ENCODE measurements at places on chromosomes 7 and 10. TPM values are rescaled to one million over a fixed set of nuclear protein-coding genes. Genes with fewer than 3 reads are reported as not detected.
A peak's percentile ranks its signal among the peaks of the same experiment; 100 is the strongest.

The GRID2IP gene
- polyA plus RNA-seq, result 0.23 TPM

The HOXA5 gene
- 14.3 TPM for polyA plus RNA-seq

The OR2A1 gene
- polyA plus RNA-seq, result not detected

The HOXA2 gene
- polyA plus RNA-seq, result 0.69 TPM

The CDK14 gene
- 2.4 TPM for polyA plus RNA-seq

DNA sequence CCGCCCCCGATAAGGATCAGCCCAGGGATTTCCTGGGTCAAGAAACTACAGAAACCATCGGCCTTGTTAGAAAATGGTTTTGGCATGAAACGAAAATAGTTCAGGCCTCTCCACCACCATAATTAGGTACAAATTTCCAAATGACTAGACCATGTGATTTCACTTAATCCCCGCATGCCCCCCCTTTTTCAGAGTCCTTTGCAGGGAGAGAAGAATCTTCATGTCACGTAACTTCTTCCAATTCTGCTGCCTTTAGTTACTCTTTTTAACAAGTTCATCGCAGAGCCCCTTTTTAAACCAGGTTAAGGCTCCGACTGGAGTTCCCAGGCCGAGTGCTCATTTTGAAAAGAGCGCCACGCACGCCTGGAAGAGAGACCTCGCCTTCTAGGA, 3.4 kb downstream of the PDGFA start:
- no peaks in the 10 kb centered on the region for H3K36me3 ChIP-seq
- peak overlapping the region; percentile 92 for H3K27ac ChIP-seq
- no peaks in the 10 kb centered on the region for H3K27me3 ChIP-seq
- H3K4me3 ChIP-seq, result peak overlapping the region; percentile 68

DNA sequence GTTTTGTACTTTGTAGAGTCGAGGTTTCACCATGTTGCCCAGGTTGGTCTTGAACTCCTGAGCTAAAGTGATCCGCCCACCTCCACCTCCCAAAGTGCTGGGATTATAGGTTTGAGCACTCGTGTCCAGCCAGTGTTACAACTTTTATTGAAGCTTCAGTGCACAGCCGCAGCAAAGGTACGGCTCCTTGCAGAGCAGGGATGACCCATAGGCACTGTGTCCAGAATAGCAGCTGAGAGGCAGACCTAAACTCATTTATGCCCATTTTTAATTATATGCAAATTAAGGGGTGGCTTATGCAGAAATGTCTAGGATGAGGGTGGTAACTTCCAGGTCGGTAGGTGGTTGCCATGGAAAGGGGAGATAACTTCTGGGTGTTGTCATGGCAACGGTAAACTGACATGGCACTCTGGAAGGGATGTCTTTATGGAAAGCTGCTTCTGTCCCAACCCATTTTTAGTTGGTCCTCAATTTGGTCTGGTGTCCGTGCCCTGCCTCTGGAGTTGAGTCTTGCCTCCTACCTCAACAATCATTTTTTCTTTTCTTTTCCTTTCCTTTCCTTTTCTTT, 22.7 kb downstream of the NYAP1 start:
- H3K27ac ChIP-seq, result no peak overlapping the region
- H3K4me3 ChIP-seq, result no peak overlapping the region
- no peaks in the 10 kb centered on the region for H3K36me3 ChIP-seq
- no peak for DNase-seq
- no peaks in the 10 kb centered on the region for H3K4me1 ChIP-seq

- no peaks in the 10 kb centered on the region for H3K36me3 ChIP-seq
- no peaks in the 10 kb centered on the region for H3K4me1 ChIP-seq
- H3K4me3 ChIP-seq, result no peak overlapping the region
- no peaks in the 10 kb centered on the region for H3K27me3 ChIP-seq
- no peak for DNase-seq
Measured at GRCh38 chr10:99869581-99870122, 87.2 kb downstream of the ABCC2 start.

- H3K36me3 ChIP-seq, result no peaks in the 10 kb centered on the region
- no peak overlapping the region for H3K27ac ChIP-seq
- no peaks in the 10 kb centered on the region for H3K27me3 ChIP-seq
- no peak overlapping the region for H3K4me3 ChIP-seq
- no peak for DNase-seq
Measured at GRCh38 chr10:120719333-120719732, 131.8 kb upstream of the WDR11 start.

DNA sequence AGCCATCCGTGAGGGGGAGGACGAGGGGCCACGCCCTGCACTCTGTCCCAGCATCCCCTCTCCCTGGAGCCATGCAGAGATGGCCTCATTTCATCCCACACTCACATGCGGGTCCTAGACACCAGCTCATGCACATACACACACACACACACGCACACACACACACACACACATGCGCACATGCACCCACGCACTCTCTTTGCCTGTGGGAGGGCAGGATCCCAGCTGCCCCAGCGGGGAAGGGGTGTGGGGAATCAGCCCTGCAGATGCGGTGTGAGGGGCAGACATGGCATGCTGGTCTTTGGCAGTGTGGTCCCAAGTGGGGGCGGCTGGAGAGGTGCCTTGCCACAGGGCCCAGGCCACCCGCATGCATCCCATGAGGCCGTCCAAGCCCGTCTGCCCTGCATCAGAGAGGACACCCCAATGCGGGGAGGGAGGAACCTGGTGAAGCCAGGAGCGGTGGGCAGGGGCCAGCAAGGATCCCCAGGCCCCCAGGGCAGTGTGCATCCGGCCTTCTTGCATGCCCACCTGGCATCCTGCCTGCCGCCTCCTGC, 68.1 kb downstream of the LHPP start:
- peaks cover 20% of the 10 kb centered on the region for H3K4me1 ChIP-seq
- H3K36me3 ChIP-seq, result no peaks in the 10 kb centered on the region
- no peak for DNase-seq
- H3K27ac ChIP-seq, result no peak overlapping the region
- no peak overlapping the region for H3K4me3 ChIP-seq
- no peaks in the 10 kb centered on the region for H3K27me3 ChIP-seq

- no peaks in the 10 kb centered on the region for H3K4me1 ChIP-seq
- H3K27me3 ChIP-seq, result no peaks in the 10 kb centered on the region
- H3K27ac ChIP-seq, result no peak overlapping the region
- no peaks in the 10 kb centered on the region for H3K36me3 ChIP-seq
Measured at GRCh38 chr7:50166997-50167965, 74.2 kb upstream of the ZPBP start.

DNA sequence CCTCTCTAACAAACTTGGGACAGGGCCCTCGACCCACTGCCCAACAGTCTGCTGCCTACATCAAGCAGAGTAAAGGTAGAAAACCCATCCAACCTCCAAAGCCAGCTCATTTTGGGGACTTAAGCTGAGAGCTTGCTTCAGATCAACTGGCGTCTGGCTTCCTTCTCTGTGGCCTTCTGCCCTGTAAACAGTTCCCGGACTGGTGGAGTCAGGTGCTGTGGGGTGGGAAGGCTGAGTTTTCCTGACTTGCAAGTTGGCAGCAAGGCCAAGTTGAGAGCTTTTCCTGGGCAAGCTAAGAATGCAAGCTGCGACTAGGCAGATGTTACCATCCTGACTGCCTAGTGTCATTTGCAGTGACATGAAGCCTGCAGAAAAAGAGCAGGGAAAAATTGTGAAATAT, 3.7 kb downstream of the GALNT17 start:
- H3K4me3 ChIP-seq, result no peak overlapping the region
- H3K27ac ChIP-seq, result no peak overlapping the region
- H3K27me3 ChIP-seq, result no peaks in the 10 kb centered on the region
- H3K4me1 ChIP-seq, result peaks cover 43% of the 10 kb centered on the region
- DNase-seq, result no peak
- no peaks in the 10 kb centered on the region for H3K36me3 ChIP-seq

Measured in sigmoid colon (tissue), 7 donors.